Activated T-cell treated with anti-CD3 and anti-CD28 coated beads for 1 hour (primary cell): ENCODE measurements at places on chromosomes 12 and 14.

DNA sequence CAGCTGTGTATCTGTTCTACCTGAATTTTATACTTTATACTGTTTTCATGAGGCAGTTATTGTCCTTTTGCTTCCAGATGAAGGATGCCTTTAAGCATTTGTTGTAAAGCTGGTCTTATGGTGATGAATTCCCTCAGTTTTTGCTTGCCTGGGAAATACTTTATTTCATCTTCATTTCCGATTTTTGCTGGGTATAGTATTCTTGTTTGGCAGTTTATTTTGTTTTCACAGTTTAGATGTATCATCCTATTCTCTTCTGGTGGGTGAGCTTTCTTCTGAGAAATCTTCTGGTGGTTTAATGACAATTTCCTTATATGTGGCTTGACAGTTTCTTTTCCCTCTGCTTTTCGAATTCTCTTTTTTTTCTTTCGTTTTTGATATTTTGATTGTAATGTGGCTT is 188.1 kb downstream of the NUBPL start:
- no peak for DNase-seq

GRCh38 chr14:75252254-75252837 is 26.3 kb upstream of the FOS start:
- DNase-seq: no peak

- no peak for DNase-seq
Measured at GRCh38 chr14:34181338-34181737, 230.5 kb upstream of the EGLN3 start.

- no peak for DNase-seq
Measured at GRCh38 chr12:119990382-119990874, 1.4 kb downstream of the BICDL1 start.

DNA sequence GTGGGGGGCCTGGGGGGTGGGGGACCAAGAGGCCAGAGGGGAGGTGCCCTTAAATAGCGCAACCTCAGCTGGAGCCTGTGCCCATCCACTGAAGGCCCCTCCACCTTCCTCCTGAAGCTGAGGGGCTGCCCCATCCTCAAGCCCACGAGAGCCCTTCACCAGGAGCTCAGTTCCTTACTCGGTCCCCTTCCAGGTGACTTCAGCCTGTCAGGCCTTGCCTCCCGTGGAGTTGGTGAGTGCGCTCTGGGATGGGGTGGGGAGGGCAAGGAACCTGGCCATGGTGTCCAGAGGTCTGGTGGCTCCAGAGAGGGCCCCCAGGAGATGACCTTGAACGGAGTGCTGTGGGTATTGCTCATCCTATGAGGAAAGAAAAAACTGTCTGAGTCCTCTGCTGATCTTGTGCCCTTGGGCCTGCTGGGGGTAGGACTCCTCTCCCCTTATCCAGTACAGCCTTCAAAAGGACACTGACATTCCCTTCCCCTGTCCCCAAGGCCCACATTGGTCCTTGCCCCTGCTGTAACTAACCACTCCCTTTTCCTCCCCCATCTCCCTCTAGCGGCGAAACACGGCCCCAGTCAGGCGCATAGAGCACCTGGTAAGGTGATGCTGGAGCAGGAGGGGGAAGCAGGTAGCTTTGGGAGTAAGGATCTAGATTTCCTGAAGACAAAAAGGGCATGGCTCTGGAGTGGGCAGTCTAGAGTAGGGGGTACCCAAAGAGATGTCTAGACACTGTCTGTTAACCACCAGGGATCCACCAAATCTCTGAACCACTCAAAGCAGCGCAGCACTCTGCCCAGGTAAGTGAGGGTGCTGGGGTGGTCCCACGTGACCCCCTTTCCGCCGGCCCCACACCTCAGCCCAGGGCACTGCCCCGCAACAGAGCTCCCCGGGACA is 3.6 kb downstream of the TNS2 start:
- DNase-seq: peak; percentile 45

- no peak for DNase-seq
Measured at GRCh38 chr14:81042438-81042837, 87.0 kb downstream of the TSHR start.
